Placental epithelial cell (primary cell): ENCODE measurements at places on chromosomes 2 and 18. TPM values are rescaled to one million over a fixed set of nuclear protein-coding genes. Genes with fewer than 3 reads are reported as not detected.

The FOXD4L1 gene
- total RNA-seq, result under 0.01 TPM in 1 of 2 replicates, not detected in the other

The ERMN gene
- total RNA-seq, result not detected in 2 replicates

The LGALSL gene
- total RNA-seq, result 2.7 and 3.1 TPM in 2 replicates

The IGFBP5 gene
- 3.0 and 335 TPM in 2 replicates for total RNA-seq

The IL18RAP gene
- 0.11 TPM in 1 of 2 replicates, not detected in the other for total RNA-seq

The CXCR1 gene
- total RNA-seq, result not detected in 2 replicates

The TEKT4 gene
- not detected in 2 replicates for total RNA-seq

The SERPINB13 gene
- not detected in 2 replicates for total RNA-seq
